ENCODE measurements at places on chromosomes 13 and 19. TPM values are rescaled to one million over a fixed set of nuclear protein-coding genes. Genes with fewer than 3 reads are reported as not detected.

NLRP4 gene
- not detected for total RNA-seq

C2CD4C gene
- 9.6 TPM for total RNA-seq

ZNF560 gene
- not detected for total RNA-seq

SNRPD2 gene
- total RNA-seq = 264 TPM

ATP4B gene
- not detected for total RNA-seq

C1QTNF9B gene
- total RNA-seq = not detected

EPS8L1 gene
- 114 TPM for total RNA-seq

ZNF565 gene
- total RNA-seq = 5.6 TPM

NLRP11 gene
- 0.34 TPM for total RNA-seq
